MCF 10A (cell line): ENCODE measurements at places on chromosomes 3 and 15.
A peak's percentile ranks its signal among the peaks of the same experiment; 100 is the strongest.

GRCh38 chr3:158961471-158961870 is 159.6 kb downstream of the MFSD1 start:
- DNase-seq: no peak

GRCh38 chr3:19932422-19932821 is 1.6 kb downstream of the EFHB start:
- DNase-seq: no peak

- no peak for DNase-seq
These were observed 85.1 kb downstream of the AP4E1 start for GRCh38 chr15:50993598-50993997.

DNA sequence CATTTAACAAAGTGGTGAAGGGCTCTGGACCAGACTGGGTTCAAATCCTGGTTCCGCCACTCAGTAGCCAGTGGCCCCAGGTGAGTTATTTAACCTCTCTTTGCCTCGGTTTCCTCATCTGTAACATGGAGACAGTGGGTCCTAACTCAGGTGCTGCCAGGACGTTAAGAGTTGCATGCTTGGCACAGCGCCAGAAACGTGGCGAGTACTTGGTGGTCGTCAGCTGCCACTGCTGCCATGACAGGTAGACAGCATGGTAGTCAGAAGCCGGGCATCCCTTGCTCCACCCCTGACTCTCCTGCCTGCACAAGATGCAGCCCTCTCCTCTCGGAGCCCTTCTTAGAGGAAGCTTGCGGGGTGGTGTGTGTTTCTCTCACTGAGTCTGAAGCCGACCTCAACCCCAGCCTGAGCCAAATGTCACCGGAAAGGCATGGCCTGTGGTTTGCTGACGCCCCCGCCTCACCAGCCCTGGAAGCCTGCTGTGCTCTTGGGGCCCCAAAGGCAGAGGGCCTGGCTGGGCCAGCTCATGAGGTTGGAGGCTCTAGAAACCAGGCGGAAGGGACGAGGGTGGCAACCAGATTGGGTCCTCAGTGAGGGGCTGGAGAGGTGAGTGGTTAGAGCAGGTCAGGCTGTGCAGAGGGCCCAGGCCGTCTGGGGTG is 160.8 kb upstream of the TLE3 start:
- peak; percentile 59 for DNase-seq

- no peak for DNase-seq
These were observed at the start of gene GPR62 for GRCh38 chr3:51955175-51955892. GPR62 (plus strand) TSS chr3:51955381; CDS start chr3:51955653, 272 bp downstream.

DNA sequence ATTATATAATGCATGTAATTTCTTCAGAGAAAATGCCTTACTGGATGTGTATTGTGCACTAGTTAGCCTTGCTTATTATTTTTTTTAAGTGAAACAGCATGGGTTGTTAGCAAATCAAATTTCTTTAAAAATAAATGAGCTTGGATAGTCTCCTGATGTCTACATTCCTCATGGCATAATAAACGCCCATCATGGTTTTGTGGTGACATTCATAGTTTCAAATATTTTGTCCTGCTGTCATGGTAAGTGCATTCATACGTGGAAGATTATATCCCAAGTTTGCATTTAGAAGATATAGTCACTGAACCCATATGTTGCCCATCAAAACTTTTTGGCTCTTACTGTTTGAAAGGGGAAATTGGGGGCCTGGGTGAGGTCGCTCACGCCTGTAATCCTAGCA is 130.7 kb downstream of the ALCAM start:
- no peak for DNase-seq

- no peak for DNase-seq
These were observed 24.6 kb downstream of the ITGA11 start for GRCh38 chr15:68407141-68407885.

DNA sequence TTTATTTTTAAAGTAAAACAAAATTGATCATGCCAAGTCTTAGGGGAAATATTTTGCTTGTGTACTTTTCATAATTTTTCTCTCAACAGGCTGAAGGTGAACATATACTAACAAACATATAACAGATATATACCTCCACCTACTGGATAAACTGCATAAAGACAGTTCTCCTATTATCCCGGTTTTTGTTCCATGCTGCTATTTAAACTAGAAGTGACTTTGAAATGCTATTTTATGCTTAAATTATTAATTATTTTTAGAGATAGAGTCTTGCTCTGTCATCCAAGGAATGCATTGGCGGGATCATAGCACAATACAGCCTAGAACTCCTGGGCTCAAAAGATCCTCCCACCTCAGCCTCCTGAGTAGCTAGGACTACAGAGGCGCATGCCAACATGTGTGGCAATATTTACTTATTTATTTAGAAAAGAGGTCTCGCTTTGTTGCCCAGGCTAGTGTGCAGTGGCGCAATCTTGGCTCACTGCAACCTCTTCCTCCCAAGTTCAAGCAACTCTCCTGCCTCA is 49.8 kb downstream of the ST3GAL6 start:
- DNase-seq: peak; percentile 69

GRCh38 chr3:157280354-157280753 is 120.4 kb upstream of the CCNL1 start:
- DNase-seq: no peak

- no peak for DNase-seq
These were observed 28.3 kb downstream of the RPLP1 start for GRCh38 chr15:69480932-69481331.

GRCh38 chr15:41047474-41047873 is 68.6 kb downstream of the INO80 start:
- no peak for DNase-seq

DNA sequence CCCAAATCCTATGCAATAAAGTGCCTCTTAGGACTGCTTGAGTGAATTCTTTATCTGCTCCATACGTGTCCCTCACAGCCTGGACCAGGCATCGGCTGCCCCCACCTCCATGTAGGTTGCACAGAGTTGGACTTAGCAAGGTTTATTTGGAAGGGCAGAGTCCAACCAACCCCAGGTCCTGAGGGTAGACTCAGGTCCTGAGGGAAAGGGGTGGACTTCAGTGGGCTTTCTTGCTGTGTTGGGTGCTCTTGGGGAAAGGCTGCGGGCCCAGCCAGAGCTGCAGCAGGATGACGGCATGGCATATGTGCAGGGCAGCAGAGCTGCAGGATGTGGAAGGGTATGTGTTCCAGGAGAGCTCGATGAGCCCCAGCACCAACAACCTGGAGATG is 6.5 kb downstream of the ALG3 start:
- no peak for DNase-seq

- DNase-seq: no peak
These were observed 20.1 kb upstream of the FSTL1 start for GRCh38 chr3:120470870-120471269.

DNA sequence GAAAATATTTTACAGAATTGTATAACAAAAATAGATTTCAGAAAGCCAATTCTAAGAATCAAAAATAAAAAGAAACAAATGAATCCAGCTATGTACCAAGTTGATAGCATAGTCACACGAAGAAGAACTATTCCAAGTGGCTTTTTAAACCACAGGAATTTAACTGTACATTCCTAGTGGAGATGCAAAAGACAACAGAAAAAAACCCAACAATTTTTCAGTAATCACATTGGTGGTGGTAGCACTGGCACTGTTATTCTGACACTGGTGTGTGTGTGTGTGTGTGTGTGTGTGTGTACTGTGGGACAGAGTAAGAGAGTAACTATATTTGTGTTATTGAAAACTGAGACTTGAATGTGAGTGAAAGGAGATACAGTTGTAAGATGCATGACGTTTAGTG is 9.1 kb downstream of the BFSP2 start:
- no peak for DNase-seq

GRCh38 chr15:45948181-45948621 is 313.4 kb downstream of the SQOR start:
- DNase-seq: no peak

- peak; percentile 78 for DNase-seq
These were observed at the start of gene NMNAT3 for GRCh38 chr3:139677388-139678155. NMNAT3 (minus strand) TSS chr3:139677972; CDS start chr3:139627724, 50,248 bp downstream.

GRCh38 chr3:32383136-32383711 is 8.4 kb upstream of the CMTM7 start:
- DNase-seq: no peak

- DNase-seq: peak; percentile 9
These were observed 422.7 kb downstream of the PLCL2 start for GRCh38 chr3:17307482-17307881.

DNA sequence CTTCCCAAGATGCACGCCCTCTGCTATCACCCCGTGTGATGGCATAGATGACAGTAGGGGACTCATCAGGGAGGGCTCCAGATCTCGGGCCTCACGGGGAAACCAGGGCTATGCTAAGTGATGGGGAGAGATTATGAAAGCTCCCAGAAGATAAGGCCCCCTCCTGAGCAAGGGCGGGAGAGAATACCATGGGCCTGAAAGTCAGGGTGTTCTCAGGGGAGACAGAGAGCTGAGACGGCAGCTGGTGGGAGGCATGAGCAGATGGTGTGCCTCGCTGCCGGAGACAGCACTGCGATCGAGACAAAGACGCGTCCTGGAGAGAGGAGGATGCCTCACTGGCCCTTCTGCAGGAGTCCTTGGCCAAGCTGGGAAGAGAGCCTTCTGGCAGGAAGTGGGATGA is 106.5 kb upstream of the ADPGK start:
- no peak for DNase-seq

DNA sequence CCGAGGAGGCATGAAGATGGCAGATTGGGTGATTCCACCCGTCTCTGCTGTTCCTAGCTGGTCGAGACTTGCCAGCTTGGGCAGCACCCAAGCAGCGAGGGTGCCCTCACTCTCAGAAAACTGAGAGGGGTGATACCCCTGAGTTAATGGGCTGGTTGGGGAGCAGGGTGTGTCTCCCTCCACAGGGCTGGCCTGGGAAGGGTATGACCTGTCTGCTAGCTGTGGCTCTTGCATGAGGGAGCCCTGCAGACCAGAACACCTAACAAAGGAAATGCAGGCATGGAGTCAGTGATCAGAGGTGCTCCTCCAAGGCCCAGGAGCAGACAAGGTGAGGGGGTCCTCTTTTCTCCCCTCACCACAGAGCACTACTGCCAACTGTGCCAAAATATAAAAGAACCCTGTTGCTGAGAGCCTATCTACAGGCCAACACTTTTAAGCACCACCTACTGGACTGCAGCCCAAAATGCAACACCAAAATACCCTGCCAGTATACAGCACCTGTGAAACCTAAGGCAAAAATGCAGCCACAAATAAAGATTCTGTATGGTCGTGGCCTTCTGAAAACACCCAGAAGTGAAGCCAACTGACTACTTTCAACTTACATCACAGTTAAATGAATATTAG is 35.8 kb upstream of the PPM1L start:
- DNase-seq: no peak

DNA sequence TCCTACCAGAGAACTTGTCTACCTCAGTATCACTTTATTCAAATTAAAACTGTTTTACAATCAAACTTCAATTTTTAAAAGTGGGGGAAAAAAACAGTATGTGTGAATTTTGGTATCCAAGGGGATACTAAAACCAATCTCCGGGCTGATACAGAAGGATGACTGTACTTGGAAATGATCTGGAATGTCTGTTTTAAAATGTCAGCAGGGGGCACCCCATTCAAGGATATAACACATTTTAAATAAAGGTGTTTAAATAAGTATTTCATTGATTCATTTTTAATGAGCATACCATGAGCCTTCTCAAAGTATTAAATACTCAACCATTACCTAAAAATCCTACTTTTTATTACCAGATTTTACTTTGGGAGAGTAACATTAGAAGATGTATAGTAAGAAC is 67.9 kb downstream of the ULK4 start:
- DNase-seq: peak; percentile 65

GRCh38 chr3:176948151-176948550 is 249.1 kb downstream of the TBL1XR1 start:
- DNase-seq: peak; percentile 27

GRCh38 chr3:40116478-40117177 is 192.9 kb upstream of the EIF1B start:
- peak; percentile 13 for DNase-seq

- peak; percentile 41 for DNase-seq
These were observed 1087.1 kb upstream of the ALCAM start for GRCh38 chr3:104279617-104280016.

DNA sequence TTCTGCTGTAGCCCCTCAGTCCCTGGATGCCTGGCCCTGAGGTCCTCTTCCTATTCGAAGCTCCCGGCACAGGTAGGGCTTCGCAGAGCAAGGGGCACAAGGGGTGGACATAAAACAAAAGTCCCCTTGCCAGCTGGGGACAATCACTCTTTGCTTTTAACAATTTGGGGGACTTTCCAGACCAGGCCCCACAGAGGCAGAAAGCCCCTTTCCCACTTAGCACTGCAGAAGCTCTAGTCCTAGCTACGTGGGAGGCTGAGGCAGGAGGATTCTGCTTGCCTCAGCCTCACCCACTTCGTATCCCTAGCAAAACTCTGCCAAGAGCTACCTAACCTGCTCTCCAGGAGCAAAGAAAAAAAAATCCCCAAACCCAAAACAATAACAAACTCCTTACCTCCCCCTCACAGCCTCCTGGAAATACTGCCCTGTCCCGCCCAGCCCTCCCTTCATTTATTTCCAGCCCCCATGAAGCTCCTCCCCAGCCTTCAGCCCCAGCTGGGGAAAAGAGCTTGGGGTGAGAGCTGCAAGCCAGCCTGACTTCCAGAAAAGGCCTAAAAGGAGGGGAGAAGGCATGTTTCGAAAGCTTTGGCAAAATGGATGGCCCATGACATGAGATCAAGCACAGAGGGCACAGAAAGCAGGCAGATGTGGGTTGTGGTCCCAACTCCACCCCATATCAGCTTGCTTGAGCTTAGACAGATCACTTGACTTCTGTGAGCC is at the start of gene CIDEC:
TSS of gene CIDEC (minus strand) at position 424 of the 720 bp plus-strand sequence. CDS start 1,767 bp downstream, outside the sequence.
- DNase-seq: no peak

DNA sequence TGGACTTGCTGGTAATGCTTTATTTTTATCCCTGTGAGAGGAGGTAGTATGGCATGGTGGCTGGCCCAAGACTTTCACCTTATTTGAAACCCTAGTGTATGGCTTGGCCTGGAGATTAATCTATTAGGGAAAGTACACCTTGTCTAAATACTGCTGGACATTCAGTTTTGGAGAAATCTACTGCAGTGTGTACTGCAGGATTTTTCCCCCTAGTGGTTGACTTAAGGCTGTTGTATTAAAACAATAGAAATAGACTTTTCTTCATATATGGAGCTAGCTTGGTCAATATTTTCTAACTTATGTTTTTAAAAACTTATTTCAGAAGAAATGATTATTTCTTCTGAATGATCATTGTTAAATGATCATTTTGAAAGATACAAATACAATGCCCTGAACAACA is 13.9 kb upstream of the SLITRK3 start:
- DNase-seq: peak; percentile 5

DNA sequence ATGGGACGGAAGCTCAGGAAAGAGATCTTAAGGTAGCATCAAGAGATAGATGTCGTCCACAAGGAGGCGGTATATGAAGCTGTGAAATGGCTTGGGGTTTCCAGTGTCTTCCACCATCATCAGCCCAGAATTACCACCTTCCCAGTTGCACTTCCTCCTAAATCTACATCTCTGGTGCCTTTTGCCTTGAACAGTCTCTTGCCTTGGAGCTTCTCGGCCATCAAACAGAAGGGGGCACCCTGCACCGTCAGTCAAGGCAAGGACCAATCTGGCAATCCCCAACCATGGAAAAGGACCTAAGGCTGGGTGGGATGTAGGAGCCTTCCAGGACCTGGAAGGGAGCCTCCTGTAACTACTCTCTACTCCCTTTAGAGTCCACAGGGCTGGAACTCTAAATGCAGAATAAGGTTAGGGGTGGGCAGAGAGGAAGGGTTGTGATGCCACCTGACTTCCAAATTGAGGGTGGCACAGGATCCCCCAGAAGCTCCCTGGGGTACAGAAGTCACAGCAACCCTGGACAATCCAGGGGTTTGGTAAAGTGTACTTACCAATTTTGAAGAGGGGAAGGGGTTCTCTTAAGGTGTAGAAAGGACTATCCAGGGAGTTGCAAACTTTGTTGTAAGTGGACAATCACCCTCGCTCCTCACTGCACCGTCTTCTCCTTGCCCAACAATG is 1.0 kb upstream of the RYR3 start:
- no peak for DNase-seq
